ENCODE measurements at places on chromosomes 3 and 15.

GRCh38 chr3:66497288-66497984 lies 3.4 kb downstream of the LRIG1 start:
- no peak for DNase-seq

DNA sequence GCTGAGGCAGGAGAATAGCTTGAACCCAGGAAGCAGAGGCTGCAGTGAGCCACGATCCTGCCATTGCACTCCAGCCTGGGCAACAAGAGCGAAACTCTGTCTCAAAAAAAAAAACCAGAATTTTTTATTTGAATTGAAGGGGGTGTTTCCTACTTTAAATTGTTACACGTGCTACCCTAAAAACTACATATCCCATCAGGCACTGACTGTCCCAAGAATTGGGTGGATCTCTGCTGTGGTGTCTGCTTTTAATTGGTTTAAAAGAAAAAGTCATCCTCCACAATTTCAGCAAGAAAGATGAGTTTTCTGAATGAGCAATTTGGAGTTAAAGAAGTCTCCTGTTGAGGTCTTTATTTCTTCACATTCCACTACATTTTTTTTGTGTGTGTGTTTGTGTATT lies 2.1 kb downstream of the PDIA3 start:
- DNase-seq, result no peak

DNA sequence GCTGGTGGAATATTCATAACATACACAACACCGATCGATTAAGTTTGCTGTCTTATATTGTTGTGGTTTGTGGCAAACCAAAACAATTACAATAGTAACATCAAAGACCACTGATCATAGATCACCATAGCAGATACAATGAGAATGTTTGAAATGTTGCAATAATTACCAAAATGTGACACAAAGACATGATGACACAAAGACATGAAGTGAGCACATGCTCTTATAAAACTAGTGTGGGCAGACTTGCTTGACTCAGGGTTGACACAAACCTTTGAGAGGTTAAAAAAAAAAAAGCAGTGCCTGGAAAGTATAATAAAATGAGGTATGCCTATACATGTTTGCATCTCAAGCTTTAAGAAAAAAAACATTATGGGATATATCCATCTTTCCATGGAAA lies 130.3 kb downstream of the NR1I2 start:
- DNase-seq, result no peak

GRCh38 chr15:45320581-45321205 lies 57.7 kb downstream of the GATM start:
- DNase-seq, result peak; percentile 8

DNA sequence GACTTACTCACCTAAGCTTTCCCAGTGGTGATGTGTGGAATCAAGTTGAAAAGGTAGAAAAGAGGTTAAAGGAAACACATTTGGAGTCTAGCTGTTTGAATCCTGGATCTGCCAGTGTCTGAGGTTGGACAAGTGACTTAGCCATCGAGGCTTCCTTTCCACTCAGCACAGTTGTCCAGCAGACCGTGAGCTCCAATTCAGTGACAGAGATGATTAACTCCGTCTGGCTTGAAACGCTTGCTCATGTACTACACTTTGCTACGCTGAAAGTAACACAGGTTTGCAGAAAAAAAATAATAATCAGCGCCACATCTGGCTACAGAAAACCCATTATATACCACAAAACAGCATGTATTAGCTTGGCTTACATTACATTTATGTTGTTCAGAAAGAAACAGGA lies 364.9 kb upstream of the MCTP2 start:
- no peak for DNase-seq

GRCh38 chr3:67048067-67048714 lies 50.1 kb downstream of the KBTBD8 start:
- DNase-seq, result no peak

- DNase-seq, result no peak
Observed at GRCh38 chr3:144394032-144394431, 422.4 kb downstream of the DIPK2A start.

GRCh38 chr3:108415661-108416060 lies 94.7 kb downstream of the MYH15 start:
- no peak for DNase-seq

DNA sequence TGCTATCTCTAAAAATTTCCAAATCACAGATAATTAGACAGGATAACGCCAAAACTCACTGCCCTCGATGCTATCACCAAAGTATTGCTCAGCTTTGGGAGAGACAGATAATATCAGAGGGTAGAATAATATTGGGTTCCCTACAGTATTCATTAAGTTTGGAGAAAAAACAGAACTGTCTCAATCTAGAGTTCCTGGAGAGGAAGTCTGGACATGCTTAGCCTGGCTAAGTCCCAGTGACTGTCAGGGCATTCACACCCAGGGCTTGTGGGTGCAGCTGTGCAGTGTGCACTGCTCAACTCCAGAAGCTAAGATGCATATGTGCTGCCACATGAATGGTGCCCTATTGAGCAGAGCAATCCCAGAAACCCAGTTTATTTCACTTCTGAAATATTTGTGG lies 459.6 kb upstream of the DPH6 start:
- no peak for DNase-seq

DNA sequence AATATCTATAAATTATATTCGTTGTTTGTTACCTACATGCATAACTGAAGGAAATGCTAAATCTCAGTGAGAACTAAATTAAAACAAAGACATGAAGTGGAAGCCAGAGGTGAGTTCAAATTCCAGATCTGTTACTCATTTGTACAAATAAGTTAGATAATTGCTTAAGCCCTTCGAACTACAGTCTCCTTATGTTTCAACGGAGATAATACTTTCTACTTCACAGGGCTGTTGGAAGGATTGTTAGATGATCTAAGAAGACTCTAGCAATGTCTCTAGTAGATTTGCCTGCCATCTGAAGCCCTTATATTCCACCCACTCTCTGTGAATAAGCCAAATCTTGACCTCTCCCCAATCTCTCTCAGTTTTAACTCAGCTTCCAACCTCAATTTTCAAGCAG lies 125.8 kb downstream of the P2RY1 start:
- DNase-seq, result no peak

GRCh38 chr3:129304146-129304961 lies 25.7 kb downstream of the HMCES start:
- no peak for DNase-seq

DNA sequence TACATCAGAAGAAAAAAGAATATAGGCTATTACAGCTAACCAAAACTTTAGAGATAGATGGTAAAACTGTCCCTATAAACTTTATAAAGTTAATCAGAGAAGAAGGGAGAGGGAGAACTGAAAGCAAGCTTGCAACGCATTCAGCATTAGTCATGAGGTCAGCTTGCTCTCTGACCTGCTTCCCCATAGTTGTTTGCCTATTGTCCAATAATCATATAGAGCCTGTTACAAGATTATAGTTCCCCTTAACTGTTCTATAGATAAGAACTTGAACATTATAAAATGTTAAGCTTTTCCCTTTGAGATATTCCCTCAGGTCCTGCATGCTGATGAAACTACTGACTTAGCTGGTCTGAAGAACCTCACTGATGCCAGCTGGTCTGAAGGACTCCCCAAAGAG lies 74.5 kb downstream of the CPNE4 start:
- DNase-seq, result no peak

DNA sequence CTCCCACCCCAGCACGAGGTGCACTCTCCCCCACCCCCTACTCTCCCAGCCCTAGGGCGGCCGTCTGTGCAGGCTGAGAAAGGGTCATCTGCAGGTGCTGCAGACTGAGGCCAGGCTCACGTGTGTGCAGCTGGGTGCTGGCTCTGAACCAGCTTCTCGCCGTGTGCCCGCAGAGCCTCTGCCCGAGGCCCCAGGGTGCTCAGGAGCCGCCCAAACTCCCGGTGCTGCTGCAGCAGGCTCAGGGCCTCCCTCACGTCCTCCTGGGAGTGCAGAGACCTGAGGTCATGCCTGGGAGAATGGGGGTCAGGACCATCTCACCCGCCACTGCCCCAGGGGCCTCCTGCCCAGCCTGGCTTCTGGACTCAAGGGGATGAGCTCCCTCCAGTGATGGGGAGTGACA lies 17.2 kb downstream of the SPTBN5 start:
- no peak for DNase-seq

GRCh38 chr3:155052470-155052869 lies 27.6 kb upstream of the MME start:
- DNase-seq, result no peak

DNA sequence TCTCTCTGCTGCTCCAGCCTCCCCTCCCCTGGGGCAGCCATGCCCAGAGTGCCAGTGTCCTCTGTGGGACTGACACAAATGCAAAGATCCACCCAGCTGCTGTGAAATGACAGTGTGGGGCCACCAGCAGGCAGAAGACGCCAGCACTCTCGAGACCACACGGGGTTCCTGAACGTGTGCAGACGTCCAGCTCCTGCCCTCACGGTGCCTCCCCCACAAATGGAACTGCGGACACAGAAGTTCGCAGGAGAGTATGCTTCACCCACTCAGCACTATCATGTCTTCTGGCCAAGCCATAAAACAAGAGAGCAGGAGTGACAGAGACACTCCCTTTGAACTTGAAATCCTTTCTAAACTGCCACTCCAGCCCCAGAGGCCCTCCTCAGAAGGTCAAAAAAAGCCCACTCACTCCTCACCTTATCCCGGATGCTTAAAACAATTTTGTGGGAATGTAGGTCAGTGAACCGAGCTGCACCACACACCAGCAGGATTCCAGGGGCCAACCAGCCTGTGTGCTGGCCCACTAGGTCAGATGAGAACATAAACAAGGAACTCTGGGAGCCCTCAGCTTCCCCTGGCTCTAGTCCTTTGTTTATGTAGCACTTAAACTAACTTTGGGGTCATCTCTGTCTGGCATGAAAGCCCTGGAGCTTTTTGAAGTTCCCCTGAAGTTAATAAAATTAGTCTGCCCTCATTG lies 112.6 kb downstream of the DNAJB8 start:
- DNase-seq, result no peak
